ENCODE measurements at places on chromosomes 4 and X.
A peak's percentile ranks its signal among the peaks of the same experiment; 100 is the strongest.

- no peak for DNase-seq
These were observed 353.3 kb downstream of the RAB28 start for GRCh38 chr4:13130848-13131247.

- DNase-seq: no peak
These were observed 19.9 kb upstream of the CYBB start for GRCh38 chrX:37759878-37760418.

GRCh38 chrX:113545040-113545439, 704.4 kb upstream of the AMOT start:
- no peak for DNase-seq

DNA sequence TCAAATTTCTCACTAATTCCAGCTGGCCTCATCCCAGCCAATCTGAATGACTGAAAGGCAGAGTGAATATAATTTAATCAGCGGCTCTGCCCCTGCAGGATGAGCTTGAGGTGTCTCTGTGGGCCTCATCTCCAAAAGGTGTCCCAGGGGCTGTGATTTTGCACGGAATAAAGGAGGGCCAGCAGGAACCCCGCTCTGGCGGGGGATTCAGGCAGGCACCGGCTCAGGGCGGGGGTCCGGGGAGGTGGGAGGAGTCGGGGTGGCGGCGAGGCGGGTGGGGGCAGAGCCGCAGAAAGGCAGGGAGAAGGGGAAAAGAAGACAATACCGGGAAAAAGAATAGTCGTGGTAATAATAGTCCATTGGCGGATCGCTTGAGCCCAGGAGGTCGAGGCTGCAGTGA, 16.0 kb upstream of the ERCC6L start:
- DNase-seq: no peak

DNA sequence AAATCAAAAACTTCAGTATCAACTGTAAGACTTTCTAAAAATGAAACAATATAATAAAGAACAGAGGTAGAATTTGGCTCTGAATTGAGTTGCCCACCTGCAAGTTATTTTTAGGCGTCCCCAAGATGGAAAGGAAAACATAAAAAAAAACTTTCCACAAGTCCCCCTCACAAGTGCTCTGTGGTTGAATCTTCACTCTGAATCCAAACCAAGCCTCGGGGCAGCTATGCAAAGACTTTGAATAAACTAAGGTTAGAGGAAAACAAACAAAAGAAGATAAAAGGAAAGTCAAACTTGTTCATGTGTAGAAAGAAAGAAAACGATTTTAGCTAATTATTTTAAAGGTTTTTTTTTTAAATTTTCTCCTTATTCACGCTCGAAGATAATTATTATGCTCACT, 372.4 kb upstream of the SLIT2 start:
- DNase-seq: no peak

DNA sequence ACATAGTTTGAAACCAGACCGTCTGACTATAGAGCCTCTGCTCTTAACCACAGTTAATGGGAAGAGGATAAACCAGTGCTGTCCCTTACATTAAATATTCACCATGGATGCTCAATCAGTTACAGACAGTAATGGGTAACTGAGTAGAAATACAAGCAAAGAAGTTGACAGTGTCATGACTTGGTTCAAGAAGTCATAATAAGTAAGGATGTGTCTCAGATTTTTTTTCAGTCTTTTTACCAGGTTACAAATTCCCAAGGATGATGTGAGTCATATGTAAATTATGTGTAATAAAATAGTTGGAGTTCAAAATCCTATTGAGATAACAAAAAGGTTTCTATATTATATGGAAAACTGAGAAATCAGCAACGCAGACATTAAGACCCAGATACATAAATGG, 31.1 kb downstream of the ZCCHC4 start:
- no peak for DNase-seq

- no peak for DNase-seq
These were observed 88.1 kb downstream of the FSTL5 start for GRCh38 chr4:162075726-162076125.

- no peak for DNase-seq
These were observed 139.5 kb upstream of the NOCT start for GRCh38 chr4:138875891-138876608.

GRCh38 chr4:118989098-118990080, 100.7 kb downstream of the SYNPO2 start:
- DNase-seq: no peak

DNA sequence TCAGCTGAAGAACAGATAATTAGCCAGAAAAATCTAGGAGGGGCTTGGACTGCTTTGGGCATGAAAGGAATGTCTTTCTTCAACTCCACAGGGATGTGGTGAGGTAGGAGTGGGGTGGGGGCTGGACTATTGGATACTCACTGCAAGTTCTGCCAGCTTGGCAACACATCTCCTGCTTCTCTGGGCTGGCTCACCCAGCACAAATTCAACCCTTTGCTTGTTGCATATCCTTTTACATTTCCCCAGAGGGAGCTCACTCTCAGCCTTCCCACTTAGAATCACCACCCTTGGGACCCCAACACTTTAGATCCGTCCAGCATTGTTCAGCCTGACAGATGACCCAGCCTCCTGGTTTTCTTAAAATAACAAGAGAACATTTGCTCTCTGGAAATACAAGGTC, 120.6 kb downstream of the KDR start:
- no peak for DNase-seq

DNA sequence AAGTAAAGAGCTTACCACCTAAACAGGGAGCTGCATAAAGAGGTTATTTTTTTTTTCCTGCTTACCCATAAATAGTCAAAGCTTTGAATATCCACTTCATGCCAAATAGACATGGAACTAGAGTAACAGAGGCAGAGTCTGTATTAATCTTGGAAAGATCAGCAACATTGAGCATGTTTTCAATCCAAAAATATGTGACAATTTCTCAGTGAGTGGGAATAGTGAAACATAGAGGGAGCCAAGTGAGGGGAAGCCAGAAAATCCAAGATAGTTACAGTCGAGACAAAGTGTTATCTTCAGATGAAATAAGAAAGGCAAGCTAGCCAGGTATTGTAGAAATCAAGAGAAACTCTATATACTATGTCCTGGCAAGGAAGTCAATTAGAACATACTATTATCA, 122.3 kb upstream of the TACR3 start:
- no peak for DNase-seq

DNA sequence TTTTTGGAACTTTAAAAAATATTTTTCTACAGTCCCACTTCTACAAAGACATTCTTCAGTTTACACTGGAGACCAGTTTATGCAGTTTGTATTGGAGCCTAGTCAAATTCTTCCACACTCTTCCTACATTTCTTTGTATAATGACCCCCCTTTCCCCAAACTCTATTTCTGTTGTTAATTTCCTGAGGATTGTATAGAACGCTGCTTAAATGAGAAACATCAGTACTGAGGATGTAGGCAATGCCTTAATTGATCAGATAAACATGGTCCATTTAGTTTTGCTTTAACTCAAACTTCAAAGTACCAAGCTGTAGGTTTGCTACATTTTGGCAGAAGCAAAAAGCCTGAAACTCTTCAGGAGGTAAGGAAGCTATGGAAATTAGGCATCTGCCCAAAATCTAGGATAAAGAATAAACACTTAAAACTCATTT, 155.5 kb downstream of the SLC7A11 start:
- no peak for DNase-seq

DNA sequence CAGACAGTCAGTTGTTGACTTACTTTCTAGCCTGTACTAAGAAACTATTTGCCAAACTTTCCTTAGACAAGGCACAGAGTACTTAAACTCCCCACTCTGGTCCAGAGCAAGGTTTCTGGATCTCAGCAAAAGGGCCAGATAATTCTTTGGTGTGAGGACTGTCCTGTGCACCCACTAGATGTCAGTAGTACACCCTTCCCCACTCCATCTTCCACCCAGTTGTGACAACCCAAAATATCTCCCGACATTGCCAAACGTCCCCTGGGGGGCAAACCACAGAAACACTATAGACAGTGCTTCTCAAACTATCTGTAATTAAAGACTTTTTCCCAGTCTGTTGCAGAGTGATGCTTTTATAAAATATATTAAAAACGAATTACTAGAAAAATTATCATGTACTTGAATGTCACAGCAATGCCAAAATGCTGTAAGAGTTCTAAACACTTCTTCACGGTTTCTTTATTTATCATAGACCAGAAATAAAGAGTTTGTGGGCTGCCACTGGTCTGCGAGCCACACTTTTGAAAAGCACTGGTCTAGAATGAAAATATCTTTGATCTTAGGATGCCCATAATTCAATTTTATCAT, 203.5 kb downstream of the PRDM5 start:
- peak; percentile 11 for DNase-seq

GRCh38 chrX:49746306-49746705, 50.5 kb upstream of the PAGE1 start:
- DNase-seq: no peak

DNA sequence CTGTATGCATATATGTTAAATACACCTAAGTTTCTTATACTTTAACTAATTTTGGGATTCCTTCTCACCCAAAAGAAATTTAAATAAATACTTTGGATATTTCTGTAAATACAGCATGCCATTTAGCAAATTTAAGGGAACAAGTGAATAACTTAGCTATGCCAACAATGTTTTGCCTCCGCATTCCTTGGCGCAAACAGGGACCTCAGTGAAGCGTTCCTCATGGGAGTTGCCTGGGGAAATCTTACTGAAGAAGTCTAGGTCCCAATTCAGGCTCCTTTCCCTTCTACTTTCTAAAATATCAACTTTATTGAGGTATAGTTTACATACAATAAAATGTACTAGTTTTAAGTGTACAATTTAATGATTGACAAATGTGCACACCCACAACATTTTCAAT, 25.0 kb downstream of the COL4A5 start:
- no peak for DNase-seq

- DNase-seq: no peak
These were observed 531.0 kb downstream of the SMARCA1 start for GRCh38 chrX:128992107-128992971.

DNA sequence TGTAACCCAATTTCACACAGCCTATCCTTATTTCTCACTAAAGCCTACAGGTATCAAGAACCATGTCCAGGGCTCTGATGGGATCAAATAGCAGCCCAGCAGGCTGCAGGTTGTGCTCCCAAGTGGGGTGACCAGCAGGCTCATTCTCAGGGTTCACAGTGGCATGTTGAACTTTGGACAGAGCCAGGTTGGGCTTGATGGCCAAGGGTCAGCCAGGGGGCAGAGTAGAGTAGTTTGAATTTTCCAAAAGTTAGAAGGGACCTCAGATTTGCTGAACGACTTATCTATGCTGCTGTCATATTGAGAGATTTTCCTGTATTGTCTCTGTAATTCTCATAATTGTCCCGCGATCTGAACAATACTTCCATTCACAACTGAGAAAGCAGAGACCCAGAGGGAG, 310.8 kb upstream of the BOD1L1 start:
- no peak for DNase-seq

GRCh38 chr4:188879598-188879997, 740.4 kb downstream of the TRIML1 start:
- DNase-seq: no peak

DNA sequence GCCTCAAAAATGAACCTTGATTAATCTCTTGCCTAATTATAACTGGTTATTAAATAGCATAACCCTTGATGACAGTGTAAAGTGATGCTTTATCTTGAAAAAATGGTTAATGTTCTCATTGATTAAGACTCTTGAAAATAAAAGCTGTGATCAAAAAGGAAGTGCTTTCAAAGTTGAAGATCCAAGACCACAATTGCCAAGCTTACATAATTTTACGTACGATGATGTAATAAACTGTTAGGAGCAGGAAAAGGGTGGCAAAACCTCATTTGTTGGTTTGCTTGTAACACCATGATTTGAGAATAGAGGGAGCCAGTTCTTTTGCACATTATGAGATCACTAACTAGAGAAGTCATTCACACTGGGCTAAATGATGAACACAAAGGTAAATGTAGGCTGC, 322.2 kb downstream of the ADGRL3 start:
- DNase-seq: no peak

DNA sequence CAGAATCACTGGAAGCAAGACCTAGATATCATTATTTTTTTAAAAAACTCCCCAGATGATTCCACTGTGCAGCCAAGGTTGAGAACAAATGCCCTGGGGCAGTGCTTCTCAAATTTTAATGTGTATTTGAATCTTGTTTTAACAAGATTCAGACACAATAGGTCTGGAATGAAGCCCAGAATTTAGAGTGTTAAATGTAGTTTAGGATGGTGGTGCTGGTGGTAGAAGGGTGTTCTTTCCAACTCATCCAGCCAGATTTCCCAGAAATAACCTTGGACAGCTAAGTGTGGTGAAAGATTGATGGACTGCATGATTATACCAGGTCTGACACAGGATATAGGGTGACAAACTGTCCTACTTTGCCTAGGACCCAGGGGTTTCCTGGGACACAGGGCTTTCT, 120.1 kb upstream of the MED14 start:
- no peak for DNase-seq

DNA sequence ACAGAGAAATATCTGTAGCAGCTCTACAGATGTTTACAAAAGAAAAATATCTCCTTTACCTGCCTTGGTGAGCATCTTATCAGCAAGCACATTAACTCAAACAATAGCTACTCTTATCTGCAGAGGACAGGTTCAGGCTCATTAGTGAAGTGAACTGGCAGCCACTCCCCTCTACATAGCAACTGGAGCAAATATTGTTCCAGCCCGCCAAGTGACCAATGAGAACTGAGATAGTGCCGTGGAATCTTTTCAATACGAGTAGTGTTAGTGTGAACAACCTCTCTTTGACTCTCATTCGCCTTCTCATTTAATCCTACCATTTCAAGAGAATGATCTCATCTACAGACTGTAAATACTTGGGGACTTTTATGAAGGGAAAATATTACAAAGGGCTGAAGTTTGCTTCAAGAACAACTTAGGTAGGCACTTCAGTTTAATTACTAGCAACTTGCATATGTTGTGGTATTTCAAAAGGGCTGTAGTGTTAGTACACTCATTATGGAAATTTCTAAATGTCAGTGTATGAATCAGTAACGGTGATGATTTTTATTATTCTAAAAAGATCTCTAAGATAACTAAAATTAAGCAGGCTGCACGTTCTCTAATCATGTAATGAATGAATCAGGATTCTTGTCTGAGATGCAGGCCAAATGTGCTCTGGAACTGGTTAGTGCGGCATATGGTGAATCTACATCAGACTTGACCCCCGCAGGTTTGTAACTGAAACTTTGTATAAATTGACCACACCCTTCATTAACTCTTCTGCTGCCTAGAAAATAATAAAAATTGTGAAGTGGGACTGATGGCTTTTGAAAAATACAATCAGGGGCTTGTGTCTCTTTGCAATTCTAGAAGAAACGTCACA, 72.4 kb downstream of the PALLD start:
- DNase-seq: no peak

- no peak for DNase-seq
These were observed 12.2 kb downstream of the EPHA5 start for GRCh38 chr4:65658117-65658516.

DNA sequence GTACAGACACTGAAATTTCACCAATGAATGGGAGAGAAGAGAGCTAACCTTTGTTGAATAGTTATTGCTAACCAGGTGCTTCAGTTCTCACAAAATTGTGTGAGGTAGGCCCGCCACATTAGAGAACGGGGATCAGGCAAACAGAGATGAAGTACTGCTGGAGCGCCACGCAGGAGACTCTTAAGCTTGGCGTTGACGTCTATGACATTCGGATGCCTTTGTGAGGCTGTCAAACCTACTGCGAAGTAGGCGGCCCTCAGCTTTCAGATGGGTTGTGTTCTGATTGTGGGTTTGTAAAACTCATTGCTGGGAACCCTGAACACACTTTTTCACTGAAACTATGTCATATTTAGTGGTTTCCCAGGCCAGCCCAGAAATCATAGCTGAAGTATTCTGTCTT, 173.6 kb downstream of the CBR4 start:
- DNase-seq: no peak
